Esophagus squamous epithelium (tissue), 5 donors: ENCODE measurements at places on chromosomes 5 and 9.

DNA sequence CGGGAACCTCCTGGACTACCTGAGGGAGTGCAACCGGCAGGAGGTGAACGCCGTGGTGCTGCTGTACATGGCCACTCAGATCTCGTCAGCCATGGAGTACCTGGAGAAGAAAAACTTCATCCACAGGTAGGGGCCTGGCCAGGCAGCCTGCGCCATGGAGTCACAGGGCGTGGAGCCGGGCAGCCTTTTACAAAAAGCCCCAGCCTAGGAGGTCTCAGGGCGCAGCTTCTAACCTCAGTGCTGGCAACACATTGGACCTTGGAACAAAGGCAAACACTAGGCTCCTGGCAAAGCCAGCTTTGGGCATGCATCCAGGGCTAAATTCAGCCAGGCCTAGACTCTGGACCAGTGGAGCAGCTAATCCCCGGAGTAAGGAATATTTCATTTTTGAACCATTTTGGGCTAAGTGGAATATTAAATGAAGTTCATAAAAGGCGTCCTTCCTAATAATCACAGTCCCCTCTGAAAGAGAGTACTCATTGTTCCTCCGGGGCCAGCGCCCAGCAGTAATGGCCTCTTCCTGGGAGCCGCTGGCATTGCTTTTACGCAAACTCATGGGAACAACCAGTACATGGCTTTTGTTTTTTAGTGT is 23.6 kb downstream of the QRFP start:
- DNase-seq, result no peak
- peaks cover 57% of the 10 kb centered on the region for H3K4me1 ChIP-seq
- no peaks in the 10 kb centered on the region for H3K27me3 ChIP-seq
- H3K4me3 ChIP-seq, result no peak overlapping the region
- H3K27ac ChIP-seq, result peak overlapping the region; percentile 71

DNA sequence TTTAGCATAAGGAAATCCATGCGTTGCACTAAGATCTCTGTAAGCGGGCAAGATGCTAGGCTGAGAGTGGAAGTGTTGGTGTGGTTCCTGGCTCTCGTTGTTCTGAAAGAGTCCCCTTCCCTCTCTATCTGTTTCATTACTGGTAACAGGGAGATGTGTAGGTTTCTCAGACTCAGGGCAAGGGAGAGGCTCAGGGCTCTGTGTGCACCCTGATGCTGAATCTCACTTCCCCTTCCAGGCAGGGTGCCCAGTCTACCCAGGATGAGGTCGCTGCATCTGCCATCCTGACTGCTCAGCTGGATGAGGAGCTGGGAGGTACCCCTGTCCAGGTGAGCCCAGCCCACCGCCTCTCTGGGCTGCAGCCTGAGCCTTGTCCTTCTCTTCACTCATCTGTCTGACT is 45.7 kb downstream of the STOM start:
- H3K27ac ChIP-seq, result peak overlapping the region; percentile 98
- peaks cover 96% of the 10 kb centered on the region for H3K36me3 ChIP-seq
- peaks cover 96% of the 10 kb centered on the region for H3K4me1 ChIP-seq
- DNase-seq, result no peak

DNA sequence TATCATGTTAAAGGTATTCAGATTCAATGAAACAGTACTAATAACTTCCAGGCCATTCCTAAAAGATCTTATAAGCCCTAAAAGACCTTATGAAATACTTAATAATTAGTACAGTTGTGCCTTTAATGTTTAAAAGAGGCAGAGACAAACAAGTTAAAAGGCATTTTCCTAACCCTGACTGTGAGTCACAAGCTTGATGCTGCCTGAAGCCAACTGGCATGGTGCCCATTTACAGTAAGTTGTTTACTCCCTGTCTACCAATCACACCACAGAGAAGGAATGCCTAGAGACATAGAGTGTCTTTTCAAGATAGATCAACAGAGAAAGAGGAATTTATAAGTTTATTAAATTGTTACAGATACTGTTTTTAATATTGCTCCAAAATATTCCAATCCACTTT is 47.8 kb downstream of the NR3C1 start:
- no peaks in the 10 kb centered on the region for H3K27me3 ChIP-seq
- H3K36me3 ChIP-seq, result no peaks in the 10 kb centered on the region
- peaks cover 83% of the 10 kb centered on the region for H3K4me1 ChIP-seq
- H3K27ac ChIP-seq, result no peak overlapping the region

- H3K4me1 ChIP-seq, result peaks cover 10% of the 10 kb centered on the region
- no peak for DNase-seq
- peak overlapping the region; percentile 32 for H3K4me3 ChIP-seq
Observed at GRCh38 chr9:130824643-130825350, 10.3 kb upstream of the ABL1 start.

- H3K27ac ChIP-seq, result no peak overlapping the region
- H3K4me1 ChIP-seq, result peaks cover 9% of the 10 kb centered on the region
- no peak for DNase-seq
- H3K4me3 ChIP-seq, result no peak overlapping the region
- H3K27me3 ChIP-seq, result no peaks in the 10 kb centered on the region
- H3K36me3 ChIP-seq, result no peaks in the 10 kb centered on the region
Observed at GRCh38 chr5:179201986-179202385, 141.8 kb downstream of the ZNF354C start.

DNA sequence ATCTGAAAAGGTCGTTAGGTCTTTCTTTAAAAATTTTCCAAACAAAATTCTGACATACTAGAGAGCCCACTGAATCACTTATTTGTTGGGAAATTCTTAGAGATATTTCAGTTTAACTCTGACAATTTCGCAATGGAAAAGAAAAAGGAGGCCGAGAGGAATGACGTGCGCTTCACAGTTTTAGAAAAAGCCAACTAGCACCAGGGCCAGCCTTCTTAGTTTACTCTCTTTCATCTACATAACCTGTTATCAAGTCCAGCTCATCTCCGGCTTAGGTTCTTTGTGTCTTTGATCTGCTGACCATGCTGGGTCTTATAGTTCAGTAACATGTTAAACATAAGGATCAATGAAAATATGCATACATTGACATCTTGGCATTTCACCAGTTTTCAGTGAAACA is 201.7 kb upstream of the TAS2R1 start:
- H3K36me3 ChIP-seq, result no peaks in the 10 kb centered on the region
- no peak overlapping the region for H3K27ac ChIP-seq
- no peaks in the 10 kb centered on the region for H3K4me1 ChIP-seq

DNA sequence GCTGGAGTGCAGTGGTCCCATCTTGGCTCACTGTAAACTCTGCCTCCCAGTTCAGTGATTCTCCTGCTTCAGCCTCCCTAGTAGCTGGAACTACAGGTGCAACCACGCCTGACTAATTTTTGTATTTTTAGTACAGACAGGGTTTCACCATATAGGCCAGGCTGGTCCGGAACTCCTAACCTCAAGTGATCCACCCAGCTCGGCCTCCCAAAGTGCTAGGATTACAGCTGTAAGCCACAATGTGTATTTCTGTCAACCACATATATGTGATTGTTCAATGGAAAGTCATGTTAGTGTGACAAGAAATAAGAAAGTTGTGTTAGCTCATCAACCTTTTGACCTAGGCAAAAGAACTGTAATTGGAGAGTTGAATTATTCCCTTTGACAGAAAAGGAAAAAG is 677.1 kb upstream of the CHD1 start:
- no peaks in the 10 kb centered on the region for H3K4me1 ChIP-seq
- H3K27me3 ChIP-seq, result no peaks in the 10 kb centered on the region
- no peak overlapping the region for H3K27ac ChIP-seq

DNA sequence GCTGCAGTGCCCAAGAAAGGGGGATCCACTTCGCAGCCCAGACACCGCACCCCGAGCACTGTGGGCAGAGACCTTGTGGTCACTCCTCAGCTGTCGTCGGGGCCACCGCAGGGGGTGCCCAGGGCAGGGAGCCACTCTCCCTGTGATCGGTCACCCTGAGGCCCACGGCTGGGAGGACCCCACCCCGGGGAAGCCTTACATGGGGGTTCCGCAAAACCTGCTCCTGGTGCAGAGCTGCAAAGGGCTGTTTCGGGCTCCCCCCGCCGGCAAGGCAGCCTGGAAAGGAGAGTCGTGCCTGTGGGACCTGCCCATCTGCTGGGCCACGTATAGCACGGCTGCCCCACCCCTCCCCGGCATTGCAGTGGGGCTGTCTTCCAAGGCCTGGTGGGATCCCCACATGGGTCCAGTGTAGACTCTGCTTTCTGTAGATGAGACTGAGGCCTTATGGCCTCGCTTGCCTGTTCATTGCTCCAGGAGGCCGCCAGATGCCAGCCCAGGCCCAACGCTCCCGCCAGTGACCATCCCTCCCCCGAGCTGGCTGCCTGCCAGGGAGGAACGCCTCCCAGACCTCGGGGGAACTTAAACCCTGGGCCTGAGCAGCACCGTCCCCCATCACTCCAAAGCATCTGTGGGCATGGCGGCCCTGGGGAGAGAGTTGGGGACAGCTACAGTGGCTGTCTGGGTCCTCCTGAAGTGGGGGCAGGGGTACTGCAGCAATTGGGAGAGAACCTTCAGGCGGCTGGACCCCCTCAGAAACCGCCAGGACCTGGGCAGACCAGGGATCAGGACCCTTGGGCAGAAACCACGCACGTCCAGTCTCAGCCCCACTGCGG is 1.6 kb upstream of the DNLZ start:
- H3K27ac ChIP-seq, result no peak overlapping the region
- no peaks in the 10 kb centered on the region for H3K27me3 ChIP-seq
- H3K4me1 ChIP-seq, result peaks cover 16% of the 10 kb centered on the region
- H3K4me3 ChIP-seq, result no peak overlapping the region
- no peaks in the 10 kb centered on the region for H3K36me3 ChIP-seq

GRCh38 chr9:93295031-93295430 is 111.1 kb downstream of the WNK2 start:
- no peak for DNase-seq
- no peak overlapping the region for H3K27ac ChIP-seq
- no peaks in the 10 kb centered on the region for H3K27me3 ChIP-seq
- no peaks in the 10 kb centered on the region for H3K4me1 ChIP-seq
- H3K4me3 ChIP-seq, result no peak overlapping the region
- no peaks in the 10 kb centered on the region for H3K36me3 ChIP-seq

DNA sequence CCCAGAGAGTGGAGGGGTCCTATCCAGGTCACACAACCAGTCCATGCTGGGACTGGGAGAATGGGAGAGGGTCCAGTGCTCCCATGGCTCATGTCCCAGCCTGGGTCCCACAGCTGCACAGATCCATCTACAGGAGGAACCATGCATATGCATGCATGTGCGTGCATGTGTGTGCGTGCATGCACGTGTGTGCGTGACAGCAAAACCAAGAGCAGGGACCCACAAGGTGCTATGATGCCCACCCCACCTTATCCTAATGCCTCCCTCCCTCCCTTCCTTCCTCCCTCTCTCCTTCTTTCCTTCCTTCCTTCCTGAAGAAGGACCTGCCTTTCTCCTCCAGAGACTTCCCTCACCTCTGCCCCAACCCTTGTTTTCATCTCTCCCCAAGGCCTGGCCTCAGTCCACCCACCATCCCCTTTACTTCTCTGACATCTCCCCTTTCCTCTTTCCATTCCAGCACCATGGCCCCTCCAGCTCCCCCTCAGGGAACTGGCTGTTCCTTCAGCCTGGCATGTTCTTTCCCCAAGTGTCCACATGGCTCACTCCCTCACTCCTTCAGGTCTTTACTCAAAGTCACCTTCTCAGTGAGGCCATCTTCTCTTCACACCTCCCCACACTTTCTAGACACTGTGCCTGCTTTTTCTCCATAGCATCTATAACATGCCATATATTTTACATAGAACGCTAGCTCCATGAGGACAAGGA is 21.8 kb downstream of the AQP7 start:
- no peak for DNase-seq
- peaks cover 7% of the 10 kb centered on the region for H3K4me1 ChIP-seq
- H3K36me3 ChIP-seq, result no peaks in the 10 kb centered on the region
- no peak overlapping the region for H3K27ac ChIP-seq
- H3K27me3 ChIP-seq, result no peaks in the 10 kb centered on the region

DNA sequence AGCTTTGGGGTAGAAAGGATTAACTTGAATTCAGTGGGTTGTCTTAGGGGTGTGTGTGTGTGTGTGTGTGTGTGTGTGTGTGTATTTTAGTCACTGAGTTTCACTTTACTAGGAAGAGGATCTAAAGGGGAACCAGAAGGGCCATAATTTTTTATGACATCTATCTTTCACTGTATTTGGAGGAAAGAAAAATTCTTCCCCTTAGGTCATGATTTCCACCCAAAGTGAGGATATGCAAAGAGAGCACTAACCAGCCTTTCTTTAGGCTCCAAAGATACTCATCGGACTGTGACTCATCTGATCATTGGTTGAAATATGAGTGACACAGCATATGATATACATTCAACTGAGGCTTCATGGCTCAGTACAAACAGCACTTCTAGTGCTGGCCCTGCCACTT is 75.2 kb upstream of the RASGRF2 start:
- no peak overlapping the region for H3K4me3 ChIP-seq
- H3K36me3 ChIP-seq, result no peaks in the 10 kb centered on the region

DNA sequence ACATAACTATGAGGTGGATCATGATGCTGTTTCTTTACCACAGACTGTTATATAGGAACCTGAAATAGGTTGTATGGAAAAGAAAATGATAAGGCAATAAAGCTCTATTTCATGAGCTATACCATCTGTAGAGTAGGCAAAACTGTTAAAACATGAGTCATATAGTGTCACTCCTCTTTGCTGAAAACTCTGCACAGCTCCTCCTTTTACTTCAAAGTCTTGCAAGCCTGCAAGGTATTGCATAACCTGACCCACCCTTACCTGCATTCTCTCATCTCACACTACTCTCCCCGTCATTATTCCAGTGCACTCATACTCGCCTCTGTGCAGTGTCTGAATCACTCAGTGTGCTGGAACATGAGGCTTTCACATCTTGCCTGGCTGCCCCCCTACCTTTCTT is 790.1 kb downstream of the EFNA5 start:
- no peak for DNase-seq
- H3K36me3 ChIP-seq, result no peaks in the 10 kb centered on the region
- H3K27ac ChIP-seq, result no peak overlapping the region
- H3K4me3 ChIP-seq, result no peak overlapping the region
- no peaks in the 10 kb centered on the region for H3K4me1 ChIP-seq

- no peak overlapping the region for H3K27ac ChIP-seq
- H3K27me3 ChIP-seq, result no peaks in the 10 kb centered on the region
- H3K36me3 ChIP-seq, result no peaks in the 10 kb centered on the region
Observed at GRCh38 chr9:134962973-134963364, 45.3 kb upstream of the FCN1 start.

DNA sequence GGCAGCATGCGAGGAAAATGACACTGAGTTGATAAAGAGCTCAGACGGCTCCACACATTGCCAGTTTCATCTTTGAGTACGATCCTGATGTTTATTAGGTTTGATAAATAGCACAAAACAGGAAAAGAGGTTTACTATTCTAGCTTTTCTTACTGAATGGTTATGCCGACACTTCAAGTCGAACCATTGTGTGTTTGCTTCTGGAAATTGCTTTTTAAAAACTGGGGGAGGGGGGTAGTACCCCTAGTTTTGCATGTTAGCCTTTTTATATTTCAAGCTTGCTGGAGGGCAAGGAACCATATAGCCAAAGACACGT is 5.2 kb downstream of the PTCH1 start:
- peak overlapping the region; percentile 85 for H3K4me3 ChIP-seq
- peak overlapping the region; percentile 98 for H3K27ac ChIP-seq
- H3K4me1 ChIP-seq, result peaks cover 21% of the 10 kb centered on the region
- no peak for DNase-seq
- H3K36me3 ChIP-seq, result no peaks in the 10 kb centered on the region
